ENCODE measurements at places on chromosomes 6 and 20.
A peak's percentile ranks its signal among the peaks of the same experiment; 100 is the strongest.

- no peak for DNase-seq
Measured at GRCh38 chr6:56904068-56904467, 50.8 kb upstream of the BEND6 start.

- DNase-seq = no peak
Measured at GRCh38 chr6:34940030-34940434, 51.0 kb downstream of the ANKS1A start.

DNA sequence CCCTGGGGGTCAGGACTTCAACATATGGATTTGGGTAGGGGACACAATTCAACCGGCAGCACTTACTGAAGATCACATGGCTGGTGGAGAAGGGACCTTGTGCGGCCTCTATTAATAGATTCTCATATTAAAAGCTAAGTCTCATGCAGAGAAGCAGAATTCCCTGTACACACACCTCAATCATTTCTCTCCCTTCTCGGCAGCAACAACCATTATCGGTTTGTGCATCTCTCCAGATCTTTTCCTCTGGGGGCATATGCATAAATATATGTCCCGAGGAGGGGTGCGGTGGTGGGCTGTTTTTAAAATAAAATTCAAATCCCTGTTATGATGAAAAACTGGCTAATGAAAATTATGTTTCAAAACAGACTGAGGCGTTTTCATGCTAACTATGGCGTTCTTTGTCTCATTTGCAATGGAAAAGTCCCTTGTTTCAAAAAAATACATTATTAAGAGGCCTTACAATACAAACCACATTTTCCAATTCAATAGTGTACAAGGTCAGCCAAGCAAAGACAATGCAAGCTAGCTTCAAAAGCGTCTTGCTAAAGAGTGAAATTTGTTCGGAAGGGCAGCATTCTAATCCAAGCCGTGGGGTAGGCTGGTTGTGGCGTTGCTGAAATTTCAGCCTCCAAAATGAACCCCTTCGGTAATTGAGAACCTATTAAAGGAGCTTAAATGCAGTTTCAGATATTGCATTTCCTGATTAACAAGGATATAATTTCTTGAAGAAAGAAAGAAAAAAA is 17.3 kb downstream of the APCDD1L start:
- DNase-seq = no peak

GRCh38 chr6:131419702-131420101 is 153.3 kb upstream of the ARG1 start:
- no peak for DNase-seq

DNA sequence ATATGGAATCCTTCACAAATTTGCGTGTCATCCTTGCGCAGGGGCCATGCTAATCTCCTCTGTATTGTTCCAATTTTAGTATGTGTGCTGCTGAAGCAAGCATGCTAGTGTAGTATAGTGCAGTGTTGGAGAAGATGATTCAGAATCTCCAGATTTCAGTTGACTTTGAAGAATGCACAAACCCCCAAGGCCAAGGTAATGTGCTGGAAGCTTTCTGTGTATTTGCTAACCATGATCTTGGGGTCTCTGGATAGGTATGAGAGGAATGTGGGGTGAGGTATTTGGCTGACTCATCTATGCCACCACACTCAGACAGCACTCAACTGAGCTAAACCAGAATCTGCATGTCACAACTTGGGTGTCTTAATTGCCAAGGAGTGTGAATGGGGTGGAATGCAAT is 42.6 kb upstream of the DEK start:
- DNase-seq = no peak

GRCh38 chr20:57048027-57048869 is 218.2 kb downstream of the BMP7 start:
- peak; percentile 54 for DNase-seq

- no peak for DNase-seq
Measured at GRCh38 chr6:16355699-16356446, 117.5 kb downstream of the GMPR start.

- no peak for DNase-seq
Measured at GRCh38 chr20:20690676-20691476, 21.6 kb downstream of the RALGAPA2 start.

DNA sequence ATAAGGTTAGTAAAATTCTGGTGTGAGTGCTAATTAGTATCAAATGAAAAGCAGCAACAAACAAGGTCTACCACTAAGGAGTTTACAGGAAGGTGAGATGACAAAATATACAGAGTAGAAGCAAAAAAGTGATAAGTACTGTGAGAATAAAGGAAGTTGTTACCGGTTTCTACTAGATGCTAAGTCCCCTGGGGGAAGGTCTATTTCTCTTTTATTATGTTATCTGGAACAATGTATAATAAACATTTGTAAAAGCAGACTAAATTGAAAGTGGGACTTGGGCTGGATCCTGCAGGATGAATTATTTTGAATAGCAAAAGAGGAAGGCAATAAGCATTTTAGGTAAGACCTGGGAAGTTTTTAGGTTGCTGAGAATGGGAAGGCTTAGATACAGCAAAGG is 158.7 kb upstream of the SLC22A16 start:
- DNase-seq = peak; percentile 17

DNA sequence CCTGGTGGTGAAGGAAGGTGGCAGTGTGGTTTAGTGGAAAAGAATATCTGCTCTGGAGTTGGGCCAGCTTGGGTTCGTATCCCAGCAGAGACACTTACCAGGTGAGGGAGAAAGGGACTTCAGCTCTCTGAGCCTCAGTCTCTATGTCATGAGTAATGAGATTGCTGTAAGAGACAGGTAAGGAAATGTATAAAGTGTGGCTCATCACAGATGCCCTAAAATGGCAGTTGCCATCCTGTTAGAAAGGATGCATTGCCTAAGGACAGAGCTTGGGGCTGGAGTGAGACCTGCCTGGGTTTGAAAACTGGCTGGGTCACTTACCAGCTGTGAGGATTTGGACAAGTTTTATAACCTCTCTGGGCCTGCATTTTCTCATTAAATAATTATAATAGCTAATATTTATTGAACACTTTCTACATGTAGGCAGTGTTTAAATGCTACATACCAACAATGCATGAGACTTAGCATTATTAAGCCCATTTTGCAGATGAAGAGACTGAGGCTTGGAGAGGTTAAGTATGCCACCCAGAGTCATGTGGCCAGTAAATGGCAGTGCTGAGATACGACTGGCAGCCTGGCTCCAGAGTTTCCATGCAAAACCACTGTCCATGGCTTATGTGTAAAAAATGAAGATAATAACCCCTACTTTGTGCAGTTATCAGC is 157.0 kb downstream of the SOBP start:
- no peak for DNase-seq

- no peak for DNase-seq
Measured at GRCh38 chr20:59650418-59650817, 46.1 kb downstream of the PHACTR3 start.

- DNase-seq = peak; percentile 69
Measured at GRCh38 chr20:49630396-49630951, 62.5 kb upstream of the PTGIS start.

Data from NAMALWA (cell line).